Fibroblast of lung (primary cell): ENCODE measurements at places on chromosomes 6 and 20. TPM values are rescaled to one million over a fixed set of nuclear protein-coding genes. Genes with fewer than 3 reads are reported as not detected.

KHDC3L gene
- not detected in 2 replicates for total RNA-seq

KIF25 gene
- total RNA-seq: 0.26 and 0.33 TPM in 2 replicates

DNAJC5 gene
- total RNA-seq: 35.7 and 48.9 TPM in 2 replicates

ANKEF1 gene
- 2.3 and 3.5 TPM in 2 replicates for total RNA-seq
